ENCODE measurements at places on chromosomes 11 and 22.
A peak's percentile ranks its signal among the peaks of the same experiment; 100 is the strongest.

- no peak for DNase-seq
Measured at GRCh38 chr11:23473782-23474181, 613.5 kb upstream of the CCDC179 start.

GRCh38 chr11:11543656-11544055, 78.1 kb downstream of the GALNT18 start:
- DNase-seq: no peak

DNA sequence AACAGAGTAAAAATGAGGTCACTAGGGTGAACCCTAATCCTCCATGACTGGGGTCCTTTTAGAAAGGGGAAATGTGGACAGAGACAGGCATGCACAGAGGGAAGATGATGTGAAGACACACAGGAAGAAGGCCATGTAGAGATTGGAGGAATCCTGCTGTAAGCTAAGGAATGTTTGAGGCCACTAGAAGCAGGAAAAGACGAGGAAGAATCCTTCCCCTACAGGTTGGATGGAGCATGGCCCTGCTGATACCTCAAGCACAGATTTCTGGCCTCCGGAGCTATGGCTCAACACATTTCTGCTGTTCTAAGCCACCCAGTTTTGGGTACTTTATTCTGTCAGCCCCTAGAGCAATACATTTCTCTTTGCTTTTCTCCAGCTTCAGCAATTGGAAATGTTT, 486.9 kb downstream of the MIAT start:
- DNase-seq: no peak

- no peak for DNase-seq
Measured at GRCh38 chr11:1150769-1151365, 6.9 kb upstream of the MUC5AC start.

GRCh38 chr11:34487430-34487829, 26.2 kb downstream of the ELF5 start:
- DNase-seq: no peak

GRCh38 chr22:24099071-24099470, 82.2 kb upstream of the SUSD2 start:
- DNase-seq: no peak

DNA sequence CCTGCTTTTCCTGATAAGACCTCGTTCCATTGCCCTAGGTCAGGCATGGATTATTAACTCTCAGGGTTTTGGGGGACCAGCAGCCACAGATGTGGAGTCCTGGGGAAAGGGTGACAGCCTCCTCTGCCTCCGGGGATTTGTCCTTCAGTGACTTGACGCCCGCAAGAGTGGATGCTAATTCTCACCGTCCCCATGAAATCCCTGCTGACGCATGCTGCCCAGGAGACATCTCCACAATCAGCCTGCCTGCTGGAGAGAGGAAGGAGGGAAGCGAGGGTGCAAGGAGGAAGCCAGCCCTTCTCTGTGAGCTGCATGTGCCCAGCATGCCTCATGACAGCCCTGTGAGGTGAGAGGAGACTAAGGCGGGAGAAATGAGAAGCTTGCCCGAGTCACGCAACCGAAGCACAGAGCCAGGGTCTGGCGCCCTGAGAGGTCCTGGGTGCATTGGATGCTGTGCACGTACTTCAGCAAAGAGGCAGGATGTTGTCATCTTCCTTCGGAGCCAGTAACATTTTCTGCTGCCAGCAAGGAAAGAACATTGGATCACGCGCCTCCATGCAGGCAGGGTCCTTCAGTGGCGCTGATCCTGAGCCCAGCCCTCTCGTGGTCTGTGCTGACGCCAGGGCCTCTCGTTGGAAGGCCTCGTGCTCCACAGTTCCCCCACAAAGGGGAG, 27.3 kb upstream of the KRTAP5-6 start:
- DNase-seq: no peak

- no peak for DNase-seq
Measured at GRCh38 chr11:127875131-127875530, 712.2 kb downstream of the ETS1 start.

DNA sequence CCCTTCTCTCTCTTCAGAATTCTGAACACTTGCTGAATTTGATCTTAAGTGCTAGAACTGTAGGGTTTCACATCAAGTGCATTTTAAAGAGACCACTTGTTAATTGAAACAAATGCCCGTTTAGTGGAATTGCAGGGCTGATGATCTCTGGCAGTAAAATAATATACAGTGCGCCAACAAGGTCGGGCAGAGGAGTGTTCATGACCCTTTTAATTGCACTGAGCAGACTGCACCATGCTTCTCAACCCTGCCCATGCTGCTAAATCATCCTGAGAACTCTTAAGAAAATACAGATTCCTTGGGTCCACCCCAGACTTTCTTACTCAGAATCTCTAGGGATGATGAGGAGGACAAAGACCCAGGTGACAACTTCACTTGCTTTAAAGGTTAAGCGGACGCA, 73.5 kb downstream of the SC5D start:
- no peak for DNase-seq

DNA sequence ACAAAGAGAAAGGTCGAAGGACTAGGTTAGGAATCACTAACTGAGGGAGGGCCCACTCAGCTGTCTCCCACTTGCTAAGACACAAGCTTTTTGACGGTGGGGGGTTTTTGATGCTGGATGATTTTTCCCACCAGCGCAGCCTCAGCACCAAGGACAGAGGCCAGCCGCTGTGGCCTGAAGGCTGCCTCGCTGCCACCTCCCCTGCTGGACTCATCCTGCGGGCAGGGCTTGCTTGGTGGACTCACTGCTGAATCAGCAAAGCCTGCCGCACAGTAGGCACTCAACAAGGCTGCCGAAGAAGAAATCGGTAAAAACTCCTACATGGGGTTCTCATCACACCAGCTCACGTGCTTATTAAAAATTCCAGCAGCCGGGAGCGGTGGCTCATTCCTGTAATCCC, 2.6 kb downstream of the ALG12 start:
- no peak for DNase-seq

- DNase-seq: no peak
Measured at GRCh38 chr11:64619811-64620380, 28.9 kb downstream of the SLC22A12 start.

GRCh38 chr11:36326524-36327419, 30.7 kb downstream of the PRR5L start:
- no peak for DNase-seq

DNA sequence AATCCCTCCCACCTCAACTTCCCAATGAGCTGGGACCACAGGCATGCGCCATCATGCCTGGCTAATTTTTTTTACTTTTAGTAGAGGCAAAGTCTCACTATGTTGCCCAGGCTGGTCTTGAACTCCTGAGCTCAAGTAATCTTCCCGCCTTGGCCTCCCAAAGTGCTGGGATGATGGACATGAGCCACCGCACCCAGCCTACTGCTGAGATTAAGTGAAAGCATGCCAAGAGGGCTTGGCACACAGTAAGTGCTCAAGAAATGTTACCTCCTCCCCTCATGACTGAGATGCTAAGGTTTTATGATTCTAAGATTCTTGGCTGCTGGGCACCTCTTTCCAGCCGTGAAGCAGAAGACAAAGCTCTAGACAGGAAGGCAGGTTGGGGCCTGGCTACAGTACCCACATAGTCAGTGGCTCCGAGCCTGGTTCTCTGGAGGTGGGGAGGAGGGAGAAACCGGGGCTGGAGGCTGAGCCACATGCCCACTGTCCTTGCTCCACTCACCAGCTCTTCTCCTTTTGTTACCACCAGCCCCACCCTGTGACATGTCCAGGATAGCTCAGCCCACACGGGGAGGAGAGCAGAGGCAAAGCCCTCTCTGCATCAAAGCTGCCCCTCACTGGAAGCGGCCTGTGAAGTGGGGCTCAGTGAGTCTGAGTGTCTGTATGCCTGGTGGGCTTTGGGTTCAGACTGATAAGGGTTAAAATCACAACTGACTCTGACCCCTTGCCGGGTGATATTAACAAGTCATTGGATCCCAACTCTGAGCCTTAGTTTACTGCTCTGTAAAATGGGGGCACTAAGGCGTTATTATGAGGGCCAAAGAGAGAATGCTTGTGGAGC, 12.9 kb downstream of the ARHGEF17 start:
- DNase-seq: no peak

DNA sequence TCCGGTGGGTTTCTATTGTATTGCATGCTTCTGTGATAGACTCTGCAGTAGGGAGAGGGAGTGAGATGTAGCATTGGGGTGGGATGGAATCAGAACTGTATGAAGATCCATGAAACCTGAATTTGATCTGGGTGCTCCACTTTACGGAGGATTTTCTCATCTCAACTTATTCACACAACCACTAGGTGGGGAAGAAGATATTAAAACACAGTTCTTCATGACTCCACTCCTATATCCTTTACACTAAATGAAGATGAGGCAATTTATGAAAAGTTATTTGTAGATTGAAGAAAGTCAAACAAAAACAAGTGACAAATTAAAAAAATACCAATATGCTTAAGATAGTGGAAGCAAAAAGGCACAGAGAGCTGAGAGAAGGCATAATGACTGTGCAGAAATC, 92.6 kb upstream of the PDGFD start:
- no peak for DNase-seq

GRCh38 chr22:27725661-27726060, 75.9 kb downstream of the MN1 start:
- no peak for DNase-seq

GRCh38 chr11:65013888-65014725, at the start of gene ARL2:
TSS of gene ARL2 (plus strand) at chr11:65014160. CDS start at chr11:65014208, 48 bp downstream.
- DNase-seq: peak; percentile 91

GRCh38 chr22:29651652-29652051, 48.2 kb downstream of the NF2 start:
- no peak for DNase-seq

DNA sequence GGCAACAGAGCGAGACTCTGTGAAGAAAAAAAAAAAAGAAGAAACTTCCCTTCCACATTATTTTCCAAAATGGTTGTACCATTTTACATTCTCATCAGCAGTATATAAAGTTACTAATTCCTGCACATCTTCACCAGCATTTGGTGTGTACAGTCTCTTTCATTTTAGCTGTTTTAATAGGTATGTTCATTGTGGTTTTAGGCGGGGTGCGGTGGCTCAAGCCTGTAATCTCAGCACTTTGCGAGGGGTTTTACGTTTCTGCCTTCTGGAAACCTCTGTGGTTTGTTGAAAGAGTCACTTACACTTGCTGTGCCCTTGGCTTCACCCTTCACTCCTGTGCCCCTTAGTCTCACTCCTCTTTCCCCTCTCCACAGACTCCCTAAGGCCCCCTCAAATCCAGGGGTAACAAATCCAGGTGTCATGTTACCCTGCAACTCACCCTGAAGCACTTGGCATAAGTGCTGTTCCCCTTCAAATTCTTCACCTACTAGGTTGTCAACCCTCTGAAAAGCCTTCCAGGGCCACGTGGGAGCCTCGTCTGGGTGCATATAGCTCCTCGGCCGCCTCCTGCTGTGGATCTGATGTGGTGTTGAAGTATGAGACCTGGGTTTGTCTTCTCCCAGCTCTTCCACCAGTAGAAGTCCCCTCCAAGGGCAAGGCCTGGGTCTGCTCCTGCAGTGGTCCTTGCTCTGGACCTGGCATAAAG, 20.8 kb downstream of the TOB2 start:
- no peak for DNase-seq

DNA sequence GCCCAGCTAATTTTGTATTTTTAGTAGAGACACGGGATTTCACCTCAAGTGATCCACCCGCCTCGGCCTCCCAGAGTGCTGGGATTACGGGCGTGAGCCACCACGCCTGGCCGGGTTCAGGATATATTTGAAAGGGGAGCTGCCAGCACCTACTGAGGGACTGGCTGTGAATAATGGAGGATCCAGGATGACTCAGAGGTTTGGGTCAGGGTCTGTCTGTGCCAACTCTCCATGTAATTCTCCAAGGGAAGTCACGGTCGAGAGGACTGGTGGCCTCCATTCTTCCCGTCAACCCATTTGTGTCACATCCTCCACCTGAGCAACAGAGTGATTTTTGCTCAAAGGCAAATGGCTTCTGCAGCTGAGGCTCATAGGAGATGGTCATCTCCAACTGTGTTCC, 3.6 kb upstream of the ARRB1 start:
- no peak for DNase-seq

- no peak for DNase-seq
Measured at GRCh38 chr11:118691926-118692830, 12.7 kb upstream of the TREH start.

DNA sequence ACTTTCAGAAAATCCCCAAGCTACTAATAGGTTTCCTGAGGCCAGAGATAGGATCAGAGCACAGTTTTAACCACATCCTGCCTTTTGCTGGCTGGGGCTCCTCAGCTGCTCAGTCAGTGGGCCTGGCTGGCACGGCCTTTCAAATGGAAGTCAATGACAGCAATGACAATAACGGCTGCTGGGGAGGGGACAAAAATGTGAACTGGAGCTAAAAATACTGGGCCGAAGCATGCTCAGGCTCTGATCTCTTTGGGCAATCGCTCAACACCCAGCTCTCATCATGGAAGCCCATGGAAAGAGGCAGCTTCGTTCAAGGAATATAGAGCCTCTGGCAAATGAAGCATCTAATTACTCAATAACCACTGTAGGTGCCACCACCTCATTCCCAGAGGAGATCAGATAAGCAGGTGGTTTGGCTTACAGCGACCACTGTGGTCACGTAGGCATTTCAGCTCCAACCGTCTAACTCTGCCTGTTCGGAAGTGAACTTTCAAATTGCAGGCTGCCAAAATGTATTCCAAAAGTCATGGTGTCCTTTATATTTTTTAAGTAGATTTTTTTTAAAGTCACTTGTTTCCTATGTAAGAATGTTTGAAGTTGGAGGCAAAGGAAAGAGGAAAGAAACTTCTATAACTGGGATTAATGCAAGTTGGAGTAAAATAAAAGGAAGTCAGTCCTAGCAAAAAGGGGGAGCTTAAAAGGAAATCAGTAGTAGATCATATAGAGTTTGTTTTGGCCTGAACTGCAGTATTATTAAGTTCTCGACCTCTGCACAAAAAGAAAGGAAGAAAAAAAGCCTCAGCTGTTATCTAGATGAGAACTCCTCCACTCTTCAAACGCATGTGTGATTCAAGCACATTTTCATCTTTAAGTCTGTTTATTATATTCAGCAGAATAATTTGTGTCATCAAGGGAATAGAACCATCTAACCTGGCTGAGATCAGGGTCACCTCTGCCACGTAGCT, 14.1 kb downstream of the WT1 start:
- DNase-seq: peak; percentile 88

GRCh38 chr11:102489186-102490145, 36.9 kb upstream of the TMEM123 start:
- no peak for DNase-seq

DNA sequence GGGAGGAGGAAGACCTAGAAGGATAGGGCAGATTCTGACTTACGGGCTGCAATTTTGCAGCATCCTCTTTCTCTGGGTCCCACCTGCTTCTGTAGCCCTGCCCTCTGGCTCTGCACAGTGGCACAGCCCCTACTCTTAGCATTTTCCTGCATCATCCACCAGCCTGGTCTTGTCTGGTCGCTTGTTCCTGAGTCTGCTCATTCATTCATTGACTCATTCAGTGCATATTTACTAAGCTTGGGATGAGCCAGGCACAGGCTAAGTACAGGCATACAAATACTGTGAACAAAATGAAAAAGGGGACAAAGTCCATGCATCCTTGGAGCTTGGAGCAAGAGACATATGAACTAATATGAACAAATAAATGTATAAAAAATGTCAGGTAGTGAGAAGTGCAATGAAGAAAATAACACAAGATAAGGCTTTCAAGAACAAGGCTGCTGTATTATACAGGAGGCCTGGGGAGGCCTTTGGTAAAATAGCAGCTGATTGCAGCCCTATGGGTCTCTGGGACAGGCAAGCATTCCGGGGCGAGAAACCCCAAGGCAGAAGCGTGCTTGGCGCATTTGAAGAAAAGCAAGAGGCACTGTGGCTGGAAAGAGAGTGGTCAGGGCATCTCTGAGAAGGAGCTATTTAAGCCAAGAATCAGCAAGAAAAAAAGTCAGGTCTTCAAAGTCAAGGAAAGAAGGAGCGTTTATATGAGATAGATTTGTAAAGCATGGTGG, 108.0 kb upstream of the ALX4 start:
- DNase-seq: no peak

- DNase-seq: peak; percentile 27
Measured at GRCh38 chr11:17972987-17973386, 39.9 kb downstream of the SERGEF start.
